ENCODE measurements at places on chromosomes 2 and 18. TPM values are rescaled to one million over a fixed set of nuclear protein-coding genes. Genes with fewer than 3 reads are reported as not detected.

- DNase-seq, result no peak
Observed at GRCh38 chr2:38060236-38061018, 15.5 kb downstream of the CYP1B1 start.

GRCh38 chr2:114688241-114688640 is 245.8 kb downstream of the DPP10 start:
- DNase-seq, result peak; percentile 3

DNA sequence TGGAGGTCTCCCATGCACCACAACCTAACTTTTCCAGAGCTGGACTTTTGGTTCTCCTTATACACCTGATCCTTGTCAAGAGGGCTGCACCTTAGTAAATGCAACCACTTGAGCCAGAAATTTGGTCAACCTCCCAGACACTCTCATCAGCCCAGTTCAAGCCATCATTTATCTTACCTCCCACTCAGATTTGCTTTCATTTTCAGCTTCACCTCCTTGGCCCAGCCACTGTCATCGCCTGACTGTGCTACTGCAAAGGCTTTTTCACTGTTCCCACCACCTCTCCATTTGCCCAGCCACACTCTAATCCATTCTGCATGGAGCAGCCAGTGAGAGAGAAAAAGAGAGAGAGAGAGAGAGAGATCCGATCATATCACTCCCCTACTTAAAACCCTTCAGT is 112.4 kb upstream of the DDX18 start:
- DNase-seq, result no peak

DNA sequence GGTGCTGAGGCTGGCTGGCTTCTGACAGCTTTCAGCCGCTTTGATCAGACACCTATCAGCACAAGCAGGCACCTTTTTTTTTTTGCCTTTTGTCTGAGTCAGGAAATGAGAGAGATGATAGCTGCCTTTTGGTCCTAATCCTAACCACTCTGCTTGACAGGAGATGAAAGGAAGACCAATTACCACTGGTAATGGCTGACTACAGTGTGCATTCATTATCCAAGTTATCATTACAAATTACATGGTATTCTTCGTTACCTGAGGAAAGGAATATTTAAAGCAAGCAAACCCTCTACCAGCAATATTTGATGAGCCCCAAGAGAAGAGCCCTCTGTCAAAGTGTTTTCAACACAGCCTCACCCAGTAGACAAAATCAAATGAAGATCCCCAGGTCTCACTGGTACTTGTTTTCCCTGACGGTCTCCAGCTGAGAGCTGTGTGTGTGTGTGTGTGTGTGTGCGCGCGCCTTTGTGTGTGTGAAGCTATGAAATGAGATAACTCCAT is 925.7 kb downstream of the DCDC2C start:
- DNase-seq, result no peak

DNA sequence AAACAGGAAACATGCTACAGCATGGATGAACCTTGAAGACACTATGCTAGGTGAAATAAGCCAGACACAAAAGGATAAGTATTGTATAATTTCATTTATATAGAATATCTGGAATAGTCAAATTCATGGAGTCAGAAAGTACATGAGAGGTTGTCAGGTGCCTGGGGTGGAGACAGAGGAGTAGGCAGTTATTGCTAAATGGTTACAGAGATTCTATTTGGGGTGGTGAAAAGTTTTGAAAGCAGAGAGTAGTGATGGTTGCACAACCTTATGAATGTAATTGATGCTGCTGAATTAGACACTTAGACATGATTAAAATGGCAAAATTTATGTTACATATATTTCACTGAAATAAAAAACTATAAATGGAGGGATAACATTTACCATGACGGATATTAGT is 197.4 kb downstream of the VAPA start:
- no peak for DNase-seq

DNA sequence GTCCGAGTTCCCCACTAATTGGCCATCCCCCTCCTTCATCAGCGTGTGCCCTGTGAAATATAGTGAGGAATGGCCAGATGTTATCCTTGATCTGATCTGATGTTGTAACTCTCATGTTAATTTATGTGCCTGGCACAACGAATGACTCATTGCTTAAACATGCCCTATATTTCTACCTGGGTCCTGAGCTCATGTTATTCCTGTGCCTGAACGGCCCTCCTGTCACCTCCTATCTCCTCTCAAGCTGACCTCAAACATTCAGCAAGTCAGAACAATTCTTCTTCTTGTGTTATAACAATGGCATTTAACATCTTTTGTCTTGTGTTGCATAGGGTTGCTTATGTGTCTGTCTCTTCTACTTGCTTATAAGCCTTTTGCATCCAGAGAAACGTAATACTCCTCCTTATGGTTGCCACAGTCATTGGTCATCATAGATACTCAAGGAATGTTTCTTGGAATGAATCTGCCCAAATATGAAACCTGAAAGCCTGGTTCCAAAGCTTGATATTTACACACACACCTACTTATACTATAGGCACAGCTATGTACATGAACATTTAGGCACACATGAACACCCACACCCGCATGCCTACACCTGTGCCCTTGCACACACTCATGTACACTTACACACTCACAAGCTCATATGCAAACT is 80.2 kb upstream of the PHLPP1 start:
- peak; percentile 89 for DNase-seq

- DNase-seq, result no peak
Observed at GRCh38 chr2:145416640-145417039, 896.7 kb upstream of the ZEB2 start.

- no peak for DNase-seq
Observed at GRCh38 chr18:5173236-5173635, 23.8 kb downstream of the AKAIN1 start.

GRCh38 chr2:201580486-201580885 is 62.8 kb downstream of the TMEM237 start:
- peak; percentile 56 for DNase-seq

GRCh38 chr2:230505162-230505561 is 89.2 kb downstream of the SP100 start:
- DNase-seq, result no peak

DNA sequence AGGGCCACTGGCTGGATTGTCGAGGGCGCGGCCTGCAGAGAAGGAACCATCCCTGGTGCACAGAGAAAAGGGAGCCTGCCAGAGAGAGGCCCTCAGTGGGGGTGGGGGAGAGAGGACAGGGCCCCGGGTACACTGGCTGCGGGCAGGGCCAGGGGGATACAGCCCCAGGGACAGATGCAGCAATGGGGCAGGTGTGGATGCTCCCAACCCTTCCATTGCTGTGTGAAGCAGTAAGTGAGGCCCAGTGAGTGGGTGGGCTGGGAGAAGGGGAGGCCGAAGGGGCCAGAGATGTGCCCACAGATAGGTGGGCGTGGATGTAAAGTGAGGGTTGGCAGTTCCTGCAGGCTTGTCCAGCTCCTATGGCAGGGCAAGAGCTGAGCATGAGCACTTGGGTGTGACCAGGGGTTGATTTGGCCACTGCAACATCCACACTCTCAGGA is 7.4 kb downstream of the AGXT start:
- no peak for DNase-seq

GRCh38 chr2:9715238-9715637 is 84.4 kb upstream of the YWHAQ start:
- no peak for DNase-seq

DNA sequence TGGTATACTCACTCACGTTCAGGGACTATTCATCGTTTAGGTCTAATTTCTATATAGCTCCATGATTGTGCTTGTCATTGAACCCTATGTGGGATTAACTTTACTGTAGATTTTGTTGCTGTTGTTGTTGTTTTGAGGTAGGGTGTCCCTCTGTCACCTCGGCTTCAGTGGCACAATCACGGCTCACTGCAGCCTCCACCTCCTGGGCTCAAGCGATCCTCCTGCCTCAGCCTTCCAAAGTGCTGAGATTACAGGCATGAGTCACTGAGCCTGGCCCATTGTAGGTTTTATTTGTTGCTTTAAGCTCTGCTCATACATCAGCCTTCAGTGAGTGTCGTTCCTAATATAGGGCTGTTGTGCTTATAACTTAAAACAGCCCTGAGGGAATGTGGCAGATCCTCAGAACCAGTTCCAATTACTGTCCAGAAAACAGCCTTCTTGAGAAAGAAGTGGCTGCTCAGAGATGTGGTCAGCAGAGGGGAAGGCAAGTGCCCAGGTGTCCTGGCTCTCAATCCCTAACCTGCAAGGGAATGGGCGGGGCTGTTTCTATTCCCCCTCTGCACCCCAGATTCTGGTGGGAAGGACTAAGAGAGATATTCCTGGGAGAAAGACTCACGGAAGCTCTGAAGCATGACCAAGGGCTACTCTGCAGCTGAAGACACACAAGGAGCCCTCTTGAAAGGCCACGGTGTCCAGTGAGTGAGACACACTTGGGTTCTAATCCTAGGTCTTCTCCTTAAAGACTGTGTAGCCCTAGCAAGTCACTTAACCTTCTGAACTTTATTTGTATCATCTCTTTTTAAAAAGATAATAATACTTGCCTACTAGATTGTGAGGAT is 79.6 kb upstream of the LCLAT1 start:
- DNase-seq, result no peak

DIS3L2 gene
- total RNA-seq, result 11.8 TPM

NABP1 gene
- 45.5 TPM for total RNA-seq

TANC1 gene
- total RNA-seq, result 29.5 TPM

DOK6 gene
- total RNA-seq, result not detected

SPR gene
- total RNA-seq, result 12.2 TPM

SERPINB10 gene
- 0.79 TPM for total RNA-seq

LHCGR gene
- total RNA-seq, result not detected

IL1F10 gene
- total RNA-seq, result not detected
